ENCODE measurements at places on chromosomes 16 and 17.

DNA sequence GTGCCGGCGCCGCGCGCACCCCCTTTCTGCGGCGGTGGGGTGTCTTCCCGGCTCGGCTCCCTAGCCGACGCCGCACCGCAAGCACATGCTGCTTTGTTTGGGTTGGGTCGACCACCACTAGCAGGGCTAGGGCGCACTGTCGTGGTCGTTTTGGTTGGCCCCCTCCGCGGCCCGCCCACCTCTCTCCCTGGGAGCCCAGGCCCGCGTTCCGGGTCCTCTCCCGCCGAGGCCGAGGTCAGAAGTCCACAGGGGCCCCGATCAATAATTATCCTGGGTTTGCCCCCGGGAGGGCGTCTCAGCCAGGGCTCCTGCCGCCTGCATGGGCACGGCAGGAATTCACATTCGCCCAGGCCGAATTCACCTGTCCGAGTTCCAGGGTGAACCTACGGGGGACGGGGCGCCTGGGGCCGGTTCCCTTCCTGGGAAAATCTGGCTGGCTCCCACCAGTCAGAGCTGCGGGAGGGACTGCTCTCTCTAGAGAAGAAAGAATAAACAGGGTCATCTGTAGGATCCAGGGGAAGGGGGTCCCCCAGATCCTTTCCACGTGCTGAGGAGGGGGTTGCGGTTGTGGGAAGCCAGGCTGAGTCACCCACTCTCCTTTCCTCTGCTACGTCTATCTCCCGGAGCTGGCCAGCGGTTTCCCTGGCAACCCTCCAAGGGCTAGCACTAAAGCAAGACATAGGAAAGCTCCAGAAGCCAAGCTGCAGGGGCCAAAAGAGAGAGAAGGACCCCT lies 584 bp upstream of the STAT5B start:
- peak; percentile 55 for DNase-seq

DNA sequence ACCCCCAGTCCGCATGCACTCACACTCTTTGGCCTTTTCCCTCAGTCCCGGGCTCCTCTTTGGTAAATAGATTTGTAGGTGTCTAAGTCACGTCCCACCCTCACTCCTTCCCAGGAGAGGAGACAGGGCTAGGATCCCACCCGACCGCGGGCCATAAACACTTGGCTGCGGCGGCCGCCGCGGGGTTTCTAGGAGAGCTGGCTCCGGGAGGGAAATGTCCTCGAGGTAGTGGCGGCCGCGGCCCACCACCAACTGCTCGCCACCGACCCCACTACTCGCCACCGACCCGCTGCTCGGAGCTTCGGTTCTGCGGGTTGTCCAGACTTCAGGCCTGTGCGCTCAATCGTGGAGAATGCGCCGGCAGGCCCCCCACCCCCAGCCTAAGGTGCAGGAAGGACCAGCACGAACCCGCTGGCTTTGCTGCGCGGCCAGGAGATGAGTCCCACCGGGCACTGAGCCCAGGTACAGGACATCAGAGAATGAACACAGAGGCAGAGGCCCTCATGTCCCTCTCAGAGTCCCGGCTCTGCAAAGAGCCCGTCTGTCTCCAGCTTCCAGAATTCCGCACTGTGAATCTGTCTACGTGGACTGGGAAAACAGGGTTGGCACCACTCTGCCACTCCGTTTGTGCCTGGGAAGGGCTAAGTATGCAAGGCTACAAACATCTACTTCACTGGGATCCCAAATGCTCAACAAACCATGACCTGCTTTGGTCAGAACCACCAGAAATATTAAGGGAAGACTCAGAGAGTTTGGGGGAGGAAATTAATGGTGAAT lies 2.5 kb downstream of the PRAC2 start:
- no peak for DNase-seq

GRCh38 chr17:2398655-2399571 lies 1.9 kb downstream of the MNT start:
- peak; percentile 74 for DNase-seq

DNA sequence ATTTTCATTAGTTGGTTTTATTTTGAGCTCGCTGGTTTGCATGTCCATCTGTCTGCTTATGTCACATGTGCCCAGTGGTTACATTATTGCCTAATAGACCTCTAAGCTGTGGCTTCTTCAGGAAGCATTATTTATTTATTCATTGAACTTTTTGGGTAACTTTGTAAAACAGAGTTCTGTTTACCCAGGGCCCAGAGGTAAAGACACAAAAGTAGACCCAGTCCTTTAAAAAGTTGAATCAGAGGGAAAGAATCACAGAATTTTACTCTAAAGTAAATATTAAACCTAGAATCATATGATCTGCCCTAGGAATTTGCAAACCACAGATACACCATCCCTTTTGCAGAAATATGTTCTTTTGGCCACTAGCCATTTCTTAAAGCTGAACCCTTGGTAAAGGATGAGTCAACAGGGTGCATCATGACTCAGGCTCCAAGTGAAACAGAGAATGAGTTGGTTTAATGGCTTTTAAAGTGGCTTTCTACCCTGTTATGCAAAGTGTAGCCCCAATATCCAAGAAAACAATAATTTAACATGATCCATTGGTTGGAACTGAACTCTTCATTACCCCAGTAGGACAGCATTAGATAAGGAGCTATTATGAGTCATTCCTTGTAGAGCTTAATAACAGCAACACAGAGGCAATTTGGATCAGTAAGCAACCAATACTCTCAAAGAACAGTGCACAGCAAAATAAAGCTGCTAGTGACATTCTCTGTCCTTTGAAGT lies 236.3 kb downstream of the KCNJ2 start:
- peak; percentile 4 for DNase-seq

DNA sequence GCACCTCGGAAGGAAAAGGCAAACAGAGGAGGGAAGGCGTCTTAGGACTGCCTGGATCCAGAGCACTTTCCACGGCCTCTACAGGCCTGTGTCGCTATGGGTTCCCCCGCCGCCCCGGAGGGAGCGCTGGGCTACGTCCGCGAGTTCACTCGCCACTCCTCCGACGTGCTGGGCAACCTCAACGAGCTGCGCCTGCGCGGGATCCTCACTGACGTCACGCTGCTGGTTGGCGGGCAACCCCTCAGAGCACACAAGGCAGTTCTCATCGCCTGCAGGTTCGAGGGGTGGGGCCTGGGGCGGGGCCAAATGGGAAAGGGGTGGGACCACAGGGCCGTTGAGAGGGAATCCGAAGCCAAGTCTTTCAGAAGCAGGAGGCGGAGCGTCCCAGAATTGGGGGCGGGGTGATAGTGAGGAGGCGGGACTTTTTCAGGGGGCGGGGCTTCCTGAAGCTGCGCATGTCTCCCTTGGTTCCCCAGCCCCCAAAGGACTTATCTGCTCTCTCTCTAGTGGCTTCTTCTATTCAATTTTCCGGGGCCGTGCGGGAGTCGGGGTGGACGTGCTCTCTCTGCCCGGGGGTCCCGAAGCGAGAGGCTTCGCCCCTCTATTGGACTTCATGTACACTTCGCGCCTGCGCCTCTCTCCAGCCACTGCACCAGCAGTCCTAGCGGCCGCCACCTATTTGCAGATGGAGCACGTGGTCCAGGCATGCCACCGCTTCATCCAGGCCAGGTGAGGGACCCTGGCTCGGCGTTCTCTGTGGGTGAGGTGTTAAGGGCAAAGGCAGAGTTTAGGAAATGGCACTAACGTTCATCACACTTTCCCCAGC lies 939 bp downstream of the BCL6B start:
- DNase-seq, result peak; percentile 70

DNA sequence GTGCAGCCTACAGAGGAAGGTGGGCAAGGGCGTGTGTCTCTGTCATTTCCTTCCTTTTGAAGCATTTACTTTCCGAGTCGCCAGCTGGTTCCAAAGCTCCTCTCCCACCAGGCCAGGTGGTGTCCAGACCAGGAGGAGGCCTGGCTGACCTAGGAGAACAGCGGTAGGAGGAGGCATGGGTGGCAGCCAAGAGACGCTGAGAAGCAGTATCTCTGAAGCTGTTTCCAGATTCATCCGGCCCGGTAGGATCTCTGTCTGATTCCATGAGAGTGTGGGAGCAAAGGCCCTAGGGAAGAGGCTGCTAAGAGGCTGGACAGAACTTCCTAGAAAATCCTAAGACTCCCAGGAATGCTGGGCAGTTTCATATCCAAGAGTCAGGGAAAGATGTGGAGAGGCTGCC lies 20.3 kb downstream of the MEOX1 start:
- no peak for DNase-seq

GRCh38 chr16:11379420-11379819 lies 34.2 kb downstream of the RMI2 start:
- DNase-seq, result no peak

All from Ammon's horn (tissue), 1 donor.